ENCODE measurements at places on chromosomes 7 and 10. TPM values are rescaled to one million over a fixed set of nuclear protein-coding genes. Genes with fewer than 3 reads are reported as not detected.

Gene SFRP4
- total RNA-seq: not detected

- no peak for DNase-seq
Observed at GRCh38 chr7:26514633-26515032, 223.0 kb downstream of the SNX10 start.

Gene MEST
- total RNA-seq: 1.0 TPM

DNA sequence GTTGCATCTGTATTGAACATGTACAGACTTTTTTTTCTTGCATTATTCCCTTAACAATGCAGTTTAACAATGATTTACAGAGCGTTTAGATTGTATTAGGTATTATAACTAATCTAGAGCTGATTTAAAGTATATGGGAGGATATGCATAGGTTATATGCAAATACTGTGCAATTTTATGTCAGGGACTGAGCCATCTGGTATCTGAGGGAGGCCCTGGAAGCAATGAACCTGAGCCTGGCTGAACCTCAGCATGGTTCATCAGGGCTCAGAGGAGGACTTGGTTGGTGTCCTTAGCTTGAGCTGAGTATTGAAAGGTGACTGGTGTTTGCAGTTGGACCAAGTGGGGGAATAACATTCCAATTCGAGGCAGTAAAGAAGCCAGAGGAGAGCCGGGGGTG lies 4.8 kb downstream of the ADCK2 start:
- DNase-seq: no peak

All from K562 (cell line).